Muscle of arm (tissue), 14 donors: ENCODE measurements at places on chromosomes 5 and 9.

GRCh38 chr5:44051591-44051990, 337.6 kb downstream of the FGF10 start:
- DNase-seq: no peak

DNA sequence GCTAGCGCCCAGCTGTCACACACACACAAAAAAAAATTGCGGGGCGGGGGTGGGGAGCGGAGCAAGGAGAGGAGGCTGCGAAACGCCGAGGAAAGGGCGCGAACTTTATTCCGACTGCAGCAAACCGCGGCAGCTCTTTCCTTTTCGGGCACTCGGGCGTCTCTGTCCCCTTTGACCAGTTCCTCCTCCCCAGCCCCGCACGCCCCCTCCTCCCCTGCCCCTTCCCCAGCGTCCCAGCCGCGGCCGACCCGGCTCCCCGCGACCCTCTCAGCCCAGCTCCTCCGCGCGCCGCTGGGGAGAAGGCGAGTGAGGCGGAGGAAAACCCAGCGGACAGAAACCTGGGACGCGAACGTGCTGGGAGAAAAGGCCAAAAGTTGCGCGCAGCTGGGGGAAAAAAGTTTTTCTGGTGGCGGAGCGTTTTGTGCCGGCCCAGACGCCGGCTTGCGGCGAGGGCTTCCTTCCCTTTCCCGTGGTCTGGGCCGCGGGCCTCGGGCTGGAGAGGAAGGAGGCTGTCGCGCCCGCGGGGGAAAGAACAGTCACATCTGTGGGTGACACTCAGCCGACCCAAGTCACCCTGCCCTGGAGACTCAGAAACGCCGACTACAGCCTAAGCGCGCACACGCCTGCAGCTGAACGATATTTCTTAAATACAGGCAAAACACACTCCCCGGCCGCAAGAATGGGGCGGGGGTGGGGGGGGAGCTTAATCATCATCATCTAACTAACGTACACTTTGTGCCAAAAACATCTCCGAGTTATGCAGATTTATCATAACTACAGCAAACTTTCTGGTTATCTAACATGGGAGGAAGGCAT, 1.1 kb upstream of the BNC2 start:
- peak; percentile 70 for DNase-seq

DNA sequence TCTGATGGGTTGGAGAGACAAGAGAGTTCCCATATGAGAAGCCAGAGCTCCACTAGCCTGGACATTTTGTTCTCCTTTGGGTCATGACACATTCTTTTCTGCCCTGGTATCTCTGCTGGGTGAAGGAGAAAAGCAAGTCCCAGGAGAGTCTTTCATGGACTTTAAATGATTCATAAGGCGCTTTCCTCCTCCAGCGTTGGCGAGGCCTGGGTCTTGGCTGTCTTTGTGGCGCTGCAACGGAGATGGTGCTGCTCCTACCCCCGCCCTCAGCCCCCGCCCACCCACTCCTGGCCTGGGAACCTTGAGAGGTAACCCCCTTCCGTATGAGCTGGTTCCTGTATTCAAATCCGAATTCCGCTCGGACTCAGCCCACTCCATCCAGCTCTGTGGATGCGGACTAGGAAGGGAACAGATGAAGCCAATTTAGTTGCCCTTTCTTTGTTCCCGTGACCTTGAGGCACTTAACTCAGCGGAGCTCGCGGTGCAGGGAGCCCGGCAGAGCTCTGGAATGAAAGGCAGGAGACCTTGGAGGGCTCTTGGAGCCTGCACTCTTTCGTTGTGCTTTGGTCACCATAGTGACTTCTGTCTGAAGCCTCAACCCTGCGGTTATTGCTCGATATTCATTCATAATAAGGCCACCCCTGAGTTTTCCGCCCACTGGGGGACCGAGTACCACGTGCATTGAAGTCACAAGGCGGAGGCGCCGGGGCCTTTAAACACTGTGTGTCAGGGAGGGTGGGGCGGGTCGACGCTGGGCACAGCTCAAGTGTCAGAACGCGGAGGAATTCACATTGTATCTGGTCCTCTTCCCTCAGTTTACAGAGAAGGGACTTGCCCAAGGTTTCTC, 14.0 kb upstream of the PWWP2A start:
- peak; percentile 10 for DNase-seq

- DNase-seq: no peak
Measured at GRCh38 chr5:16685069-16685468, 68.3 kb upstream of the RETREG1 start.

- DNase-seq: no peak
Measured at GRCh38 chr5:40437452-40437861, 242.3 kb upstream of the PTGER4 start.

DNA sequence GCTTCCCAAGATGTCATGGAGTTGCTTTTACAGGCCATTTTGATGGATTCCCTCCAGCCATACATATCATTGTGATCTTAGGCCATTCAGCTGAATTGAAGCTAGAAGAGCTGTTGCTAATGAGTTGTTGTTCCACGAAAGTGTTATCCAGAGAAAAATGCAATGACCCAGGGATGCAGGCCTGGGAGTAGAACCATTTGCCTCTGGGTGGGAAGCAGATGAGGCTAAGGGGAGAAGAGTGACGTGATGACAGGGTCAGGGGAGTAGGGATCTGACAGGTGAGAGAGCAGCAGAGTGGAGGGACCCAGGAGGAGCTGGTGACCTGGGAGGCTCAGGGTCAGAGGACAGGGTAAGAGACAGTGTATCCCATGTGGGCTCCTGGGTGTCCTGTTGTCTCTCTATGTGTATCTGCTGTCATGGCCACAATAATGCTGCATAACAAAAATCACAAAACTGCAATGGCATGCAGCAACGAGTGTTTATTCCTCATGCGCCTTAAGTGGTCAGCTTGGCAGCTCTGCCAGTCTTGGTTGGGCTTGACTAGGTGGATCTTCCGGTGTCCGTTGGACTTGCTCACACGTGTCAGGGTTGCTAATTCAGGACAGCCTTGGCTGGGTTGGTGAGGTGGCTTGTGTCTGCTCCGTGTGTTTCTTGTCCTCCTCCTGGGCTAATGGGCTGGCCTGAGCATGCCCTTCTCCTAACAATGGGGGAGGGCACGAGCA, 90.6 kb downstream of the LIFR start:
- no peak for DNase-seq

- no peak for DNase-seq
Measured at GRCh38 chr5:158563760-158564390, 535.8 kb downstream of the EBF1 start.

DNA sequence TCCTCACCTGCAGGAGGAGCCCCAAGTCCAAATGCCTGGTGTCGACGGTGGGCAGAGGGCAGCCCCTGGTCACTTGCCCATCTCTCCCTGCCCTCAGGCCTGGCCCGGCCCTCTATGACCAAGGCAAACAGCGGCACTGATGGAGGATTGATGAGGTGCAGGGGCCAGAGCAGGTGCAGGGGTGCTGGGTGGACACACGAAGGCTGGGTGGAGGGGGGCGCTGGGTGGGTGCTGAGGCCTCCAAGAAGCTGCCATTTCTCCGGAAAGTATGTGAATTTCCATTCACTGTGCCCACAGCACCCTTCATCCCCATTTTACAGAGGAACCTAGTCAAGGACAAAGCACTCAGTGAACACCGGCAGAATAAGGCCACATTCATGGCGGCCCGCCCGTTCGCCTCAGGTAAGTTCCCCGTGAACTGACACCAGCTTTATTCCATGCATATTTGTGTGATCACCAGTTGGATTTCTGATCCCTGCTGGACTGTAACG, 143.8 kb upstream of the PPP1R26 start:
- DNase-seq: no peak

DNA sequence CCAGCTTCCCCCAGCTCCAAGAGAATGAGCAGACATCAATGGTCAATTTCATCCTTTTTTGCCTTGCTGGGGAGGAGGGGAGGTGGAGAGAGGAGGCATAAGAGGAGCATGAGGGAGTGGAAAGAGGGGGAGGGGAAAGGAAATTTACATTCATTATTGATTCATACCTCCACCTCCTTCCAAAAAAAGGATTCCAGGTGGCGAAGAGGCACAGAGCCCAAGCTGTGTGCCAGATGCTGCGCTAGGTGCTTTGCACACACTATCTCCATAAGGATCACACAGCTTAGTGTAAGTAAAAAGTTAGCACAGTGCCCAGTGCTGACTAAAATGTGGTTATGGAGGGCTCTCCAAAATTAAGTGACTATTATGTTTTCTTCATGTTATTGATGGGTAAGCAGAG, 11.0 kb downstream of the ASTN2 start:
- DNase-seq: no peak

DNA sequence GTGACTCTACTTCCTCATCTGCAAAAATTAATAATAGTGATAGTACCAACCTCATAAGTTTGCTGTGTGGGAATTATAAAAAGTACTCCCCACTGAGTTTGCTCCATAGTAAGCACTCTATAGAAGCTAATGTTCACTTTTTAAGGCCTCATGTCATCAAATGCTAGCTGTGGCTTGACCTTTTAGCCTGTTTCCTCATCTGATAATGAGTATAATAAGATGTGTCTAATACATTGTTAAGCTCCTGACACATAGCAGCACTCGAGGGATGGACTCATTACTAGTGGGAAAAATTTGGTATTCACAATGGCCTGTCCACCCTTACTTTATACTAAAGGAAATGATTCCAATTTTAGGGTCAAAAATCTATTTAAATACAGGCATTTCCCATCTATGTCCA, 26.1 kb upstream of the CAST start:
- DNase-seq: no peak

DNA sequence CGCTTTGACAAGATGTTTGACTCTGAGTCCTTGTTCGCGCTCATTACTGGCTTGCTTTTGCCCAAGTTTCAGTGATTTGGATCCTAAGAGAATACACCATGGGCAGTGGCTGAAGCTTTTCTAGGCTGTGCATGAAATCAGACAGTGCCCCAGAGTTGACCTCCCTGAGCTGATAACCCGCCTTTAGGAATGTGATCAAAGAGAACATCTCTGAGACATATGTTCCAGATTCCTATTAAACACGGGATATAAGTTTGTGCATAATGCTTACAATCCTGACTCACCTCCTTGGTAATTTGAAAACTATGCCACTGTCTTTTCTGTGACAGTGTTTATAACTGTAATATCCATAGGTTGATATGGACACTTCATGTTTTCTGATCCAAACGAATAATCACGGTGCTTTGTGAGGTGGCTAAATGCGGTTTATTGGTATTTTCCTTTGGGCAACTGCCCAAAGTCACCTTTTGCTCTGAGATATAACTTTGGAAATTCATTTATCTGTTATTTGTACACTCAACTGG, 732.9 kb downstream of the MTRR start:
- DNase-seq: no peak
